ENCODE measurements at places on chromosomes 4 and X.

DNA sequence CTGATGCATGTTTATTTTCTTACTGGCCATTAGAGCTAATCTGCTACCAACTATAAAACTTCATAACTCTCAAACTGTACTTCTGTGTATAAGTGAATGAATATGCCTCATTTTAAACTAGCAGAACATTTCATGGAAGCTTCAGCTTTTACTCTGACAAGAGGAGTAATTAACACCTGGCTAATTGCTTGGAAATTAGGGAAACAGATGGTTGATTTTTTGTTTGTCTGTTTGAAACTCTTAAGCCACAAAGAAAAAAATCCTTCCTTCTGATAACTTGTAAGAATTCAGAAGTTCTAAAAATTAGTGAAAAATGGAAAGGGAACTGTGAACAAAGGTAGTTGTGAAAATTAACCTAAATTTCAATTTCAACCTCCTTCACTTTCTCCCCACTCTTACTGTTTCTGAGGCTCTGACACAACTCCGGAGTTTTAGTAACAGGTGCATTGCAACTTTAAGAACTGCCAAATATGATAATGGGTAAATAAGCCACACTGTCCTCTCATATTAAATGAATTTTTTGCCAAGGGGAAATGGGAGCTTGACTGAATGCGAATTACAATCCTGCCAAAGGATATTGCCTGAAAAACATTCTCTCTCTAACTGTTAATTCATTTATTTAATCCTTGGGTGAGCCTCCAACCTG lies 1.0 kb downstream of the EGF start:
- no peak for DNase-seq

- DNase-seq: no peak
These were observed 84.6 kb downstream of the MBNL3 start for GRCh38 chrX:132404266-132404665.

DNA sequence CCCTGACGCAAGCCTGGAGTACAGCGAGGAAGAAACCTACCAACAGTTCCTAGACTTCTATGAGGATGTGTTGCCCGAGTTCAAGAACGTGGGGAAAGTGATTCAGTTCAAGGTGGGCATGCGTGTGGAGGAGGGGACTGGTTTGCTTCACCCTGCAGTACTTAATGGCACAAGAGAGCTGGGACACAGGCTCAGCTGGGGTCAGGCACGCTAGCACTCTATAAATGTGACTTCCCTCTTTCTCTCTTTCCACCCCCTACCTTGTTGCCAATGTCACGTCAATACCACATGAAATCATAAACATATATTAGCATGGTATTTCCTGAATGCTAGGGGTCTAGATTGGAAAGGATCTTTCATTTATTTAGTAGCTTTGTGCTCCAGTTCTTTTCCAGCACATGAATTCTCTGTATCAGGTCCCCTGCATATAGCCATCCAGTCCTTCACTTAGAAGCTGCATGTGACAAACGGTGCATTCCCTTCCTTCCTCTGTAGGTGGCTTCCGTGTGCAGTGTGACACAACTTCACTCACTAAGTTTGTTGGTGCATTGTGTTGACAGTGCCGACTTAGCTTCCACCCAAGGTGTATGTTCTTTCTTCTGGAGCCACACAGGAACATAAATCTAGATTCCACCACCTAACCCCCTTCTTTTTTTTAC lies 25.6 kb downstream of the ZRSR2 start:
- DNase-seq: no peak

GRCh38 chr4:99800332-99801004 lies 16.2 kb upstream of the DAPP1 start:
- no peak for DNase-seq
